ENCODE measurements at places on chromosomes 6 and 20.
A peak's percentile ranks its signal among the peaks of the same experiment; 100 is the strongest.

GRCh38 chr6:156767603-156768467 lies 9.3 kb upstream of the ARID1B start:
- no peak for DNase-seq

DNA sequence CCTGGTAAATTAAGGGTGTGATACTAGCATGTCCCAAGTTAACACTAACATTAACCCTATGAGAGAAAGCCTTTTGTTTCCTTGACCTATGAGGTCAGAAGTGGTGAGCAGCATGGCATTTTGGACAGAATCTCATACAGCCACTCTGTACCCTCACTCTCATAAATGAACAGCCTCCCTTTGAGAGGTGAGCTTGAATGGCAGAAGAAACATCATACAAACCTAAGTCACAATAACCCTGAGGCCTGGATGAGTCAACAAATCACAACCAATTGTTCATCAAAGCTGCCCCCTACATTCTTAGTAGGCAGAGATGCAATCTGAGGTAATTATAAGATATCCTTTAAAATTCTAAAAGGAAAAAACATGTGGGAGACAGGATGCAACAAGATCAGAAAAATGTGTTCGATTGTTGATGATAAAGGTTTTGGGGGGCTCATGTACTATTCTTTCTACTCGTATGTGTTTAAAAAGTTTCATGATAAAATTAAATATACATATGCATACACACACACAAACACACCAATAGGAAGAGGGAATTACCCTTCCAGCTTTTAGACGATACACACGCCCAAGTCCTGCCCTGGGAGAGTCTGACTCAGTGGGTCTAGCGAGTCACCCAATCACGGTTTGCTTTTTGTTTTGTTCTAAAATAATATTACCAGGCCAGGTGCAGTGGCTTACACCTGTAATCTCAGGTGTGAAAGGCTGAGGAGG lies 117.3 kb downstream of the ARHGAP18 start:
- peak; percentile 31 for DNase-seq

DNA sequence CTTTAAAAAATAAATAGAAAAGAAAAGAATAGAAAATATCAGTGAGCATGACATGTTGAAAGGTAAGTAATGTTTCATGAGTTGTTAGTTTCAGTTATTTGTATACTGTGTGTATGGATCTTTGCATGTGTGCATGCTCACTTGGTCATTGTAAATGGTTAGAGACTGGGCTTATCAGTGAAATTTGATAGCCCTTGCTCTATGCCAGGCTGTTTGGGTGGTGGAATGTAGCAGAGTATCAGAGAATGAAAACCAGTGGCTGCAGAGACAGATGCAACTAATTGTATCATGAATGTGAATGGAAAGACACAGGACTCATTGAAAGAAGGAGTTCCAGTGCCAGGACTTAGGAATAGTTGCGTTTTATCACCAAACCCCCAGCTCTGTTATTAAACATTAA lies 4.2 kb downstream of the GSTA2 start:
- peak; percentile 20 for DNase-seq

DNA sequence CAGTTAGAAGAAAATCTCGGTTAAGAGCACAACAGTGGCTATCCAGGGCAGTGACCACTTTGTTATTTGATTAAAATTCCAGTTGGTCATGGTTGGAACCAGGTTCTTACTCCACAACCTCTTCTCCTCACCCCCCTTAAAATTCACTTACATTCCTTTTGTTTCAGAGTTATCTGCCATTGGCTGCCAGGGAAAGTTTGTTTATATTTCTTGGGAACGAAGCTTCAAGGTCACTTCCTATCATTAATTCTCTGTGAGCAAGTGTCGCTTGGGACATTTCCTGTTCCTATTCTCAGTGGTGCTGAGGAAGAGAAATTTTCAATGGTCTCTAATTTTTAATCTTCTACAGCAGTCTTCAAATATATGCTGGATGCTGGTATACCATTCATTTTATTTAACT lies 121.1 kb upstream of the COL21A1 start:
- peak; percentile 32 for DNase-seq

- no peak for DNase-seq
These were observed 17.7 kb downstream of the PCIF1 start for GRCh38 chr20:45951925-45952834.

DNA sequence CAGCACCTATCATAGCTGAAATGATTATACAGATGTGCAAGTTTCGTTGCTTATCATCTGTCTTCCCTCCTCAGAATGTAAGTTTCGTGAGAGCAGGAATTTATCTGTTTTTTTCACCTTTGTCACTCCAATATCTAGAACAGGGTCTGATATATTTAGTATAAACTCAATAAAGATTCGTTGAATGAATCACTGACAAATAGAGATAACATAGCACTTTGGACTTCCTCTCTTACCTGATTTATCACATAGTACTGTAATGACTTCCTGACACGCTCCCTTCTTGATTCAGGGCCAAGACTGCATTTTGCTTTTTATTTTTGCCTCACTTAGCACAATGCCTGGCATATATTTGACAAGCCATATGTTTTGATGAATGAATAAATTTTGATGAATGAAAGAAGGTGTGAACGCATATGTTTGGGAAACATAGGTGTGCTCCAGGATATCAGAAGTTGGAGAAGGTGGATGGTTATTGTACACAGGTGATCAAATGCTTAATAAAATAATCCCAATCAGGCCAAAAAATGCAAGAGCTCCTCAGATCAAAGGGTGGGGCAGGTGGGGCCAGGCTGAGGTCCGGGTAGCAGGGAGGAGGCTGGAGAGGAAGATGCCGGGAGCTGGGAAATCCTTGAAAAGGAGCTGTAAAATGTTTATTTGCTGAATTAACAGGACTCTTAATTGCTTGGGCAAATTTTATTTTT lies 33.0 kb downstream of the PIM1 start:
- no peak for DNase-seq

DNA sequence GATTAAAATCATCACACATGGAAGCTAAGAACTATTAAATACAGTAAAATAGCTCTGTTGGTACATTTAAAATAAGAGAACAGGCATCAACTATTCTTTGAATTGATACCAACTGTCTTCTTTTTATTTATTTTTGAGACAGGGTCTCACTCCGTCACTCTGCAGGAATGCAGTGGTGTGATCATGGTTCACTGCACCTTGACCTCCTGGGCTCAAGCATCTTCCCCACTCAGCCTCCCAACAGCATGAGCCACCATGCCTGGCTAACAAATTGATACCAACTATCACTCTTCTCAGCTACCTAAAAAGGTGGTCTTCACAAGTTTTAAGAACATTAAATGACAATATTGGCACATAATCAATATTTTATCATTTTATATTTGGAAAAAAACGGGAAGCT lies 7.8 kb upstream of the PNISR start:
- DNase-seq, result no peak

DNA sequence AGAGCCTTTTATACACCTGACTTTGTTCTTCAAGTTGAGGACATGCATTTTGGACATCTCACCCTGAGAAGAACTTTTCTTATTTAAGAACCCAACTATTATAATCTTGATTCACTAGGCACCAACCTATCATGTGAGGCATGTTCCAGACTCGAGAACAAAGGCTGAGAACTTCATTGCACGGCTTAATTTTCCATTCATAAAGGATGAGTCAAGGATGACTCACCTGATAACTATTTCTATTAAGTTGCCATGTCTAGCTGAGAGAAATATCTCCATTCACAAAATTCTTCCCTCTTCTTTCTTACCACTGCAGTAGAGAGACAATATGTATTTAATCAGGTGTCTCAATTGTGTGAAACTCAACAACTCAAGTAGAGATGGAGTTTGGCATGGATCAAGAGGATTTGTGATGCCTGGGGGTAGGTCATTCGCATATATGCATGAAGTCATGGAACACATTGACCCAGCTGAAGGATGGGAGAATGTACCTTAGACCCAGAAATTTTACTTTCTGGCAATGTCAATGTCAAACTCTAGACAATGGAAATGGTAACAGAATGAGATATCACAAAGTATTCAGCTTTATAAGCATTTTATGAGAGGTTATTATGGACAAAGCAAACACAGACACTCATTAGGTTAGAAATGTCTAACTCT lies 208.7 kb upstream of the PRND start:
- DNase-seq, result peak; percentile 98

DNA sequence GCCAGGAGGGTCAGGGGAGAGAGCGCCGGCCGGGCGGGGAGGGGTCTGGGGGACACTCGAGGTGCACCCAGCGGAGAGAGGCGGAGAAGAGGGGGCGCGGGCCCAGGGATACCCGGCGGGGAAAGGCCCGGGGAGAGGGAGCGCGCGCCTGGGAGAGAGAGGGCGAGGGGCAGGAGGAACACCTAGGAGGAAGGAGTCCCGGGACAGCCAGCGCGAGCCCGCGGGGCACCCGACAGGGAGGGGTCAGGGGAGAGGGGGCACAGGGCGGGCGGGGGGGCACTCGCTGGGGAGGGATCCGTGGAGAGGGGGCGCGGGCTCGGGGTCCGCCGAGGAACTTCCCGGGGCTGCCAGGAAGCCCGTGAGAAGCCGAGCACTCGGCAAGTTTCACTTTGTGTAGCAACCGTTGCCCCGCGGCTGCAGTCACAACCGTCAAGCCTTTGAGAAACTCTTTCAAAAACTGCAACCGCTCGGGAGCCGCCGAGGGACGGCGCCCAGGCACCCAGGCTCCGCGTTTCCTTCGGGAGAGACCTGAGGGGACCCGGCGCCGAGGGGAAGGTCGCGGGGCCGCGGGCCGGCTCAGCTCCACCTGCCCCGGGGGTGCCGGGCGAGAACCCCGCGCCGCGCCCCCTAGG lies 471 bp downstream of the EZR start:
- peak; percentile 65 for DNase-seq

GRCh38 chr6:36984581-36985416 lies 1.2 kb downstream of the MTCH1 start:
- DNase-seq, result peak; percentile 75

DNA sequence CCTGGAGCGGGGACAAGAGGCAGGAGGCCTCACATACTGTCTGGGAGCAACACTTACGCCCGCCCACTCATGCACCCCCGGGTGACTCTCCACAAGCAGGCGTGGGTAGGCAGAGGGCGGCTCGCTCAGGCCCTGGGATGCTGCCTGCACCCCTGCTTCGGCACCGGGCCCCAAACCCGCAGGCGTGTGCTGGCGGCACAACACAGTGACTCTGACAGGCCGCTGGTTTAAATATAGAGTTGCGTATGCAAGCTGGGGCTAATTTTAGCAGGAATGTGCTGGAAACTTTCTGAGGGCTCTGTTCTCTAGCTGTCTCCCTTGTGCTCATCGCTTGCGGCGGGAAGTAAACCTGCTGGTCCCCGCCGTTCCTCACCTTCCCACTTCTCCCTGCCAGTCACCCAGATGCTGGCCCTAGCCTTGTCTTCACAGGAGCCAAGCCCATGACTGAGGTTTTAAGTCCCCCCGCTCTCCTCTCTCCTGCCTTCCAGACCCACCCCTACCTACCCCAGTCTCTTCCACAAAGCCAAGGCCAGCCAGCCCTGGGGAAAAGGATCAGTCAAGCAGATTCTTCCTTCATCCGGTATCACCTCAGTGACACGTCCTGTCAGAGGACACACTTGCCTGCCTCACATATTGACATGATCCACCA lies 94.5 kb upstream of the FOXP4 start:
- peak; percentile 23 for DNase-seq

- DNase-seq, result peak; percentile 86
These were observed 33.7 kb upstream of the IYD start for GRCh38 chr6:150334790-150335783.

GRCh38 chr6:83867527-83868161 lies 8.2 kb downstream of the CYB5R4 start:
- DNase-seq, result peak; percentile 92

GRCh38 chr6:34005901-34006531 lies 139.9 kb downstream of the GRM4 start:
- no peak for DNase-seq

DNA sequence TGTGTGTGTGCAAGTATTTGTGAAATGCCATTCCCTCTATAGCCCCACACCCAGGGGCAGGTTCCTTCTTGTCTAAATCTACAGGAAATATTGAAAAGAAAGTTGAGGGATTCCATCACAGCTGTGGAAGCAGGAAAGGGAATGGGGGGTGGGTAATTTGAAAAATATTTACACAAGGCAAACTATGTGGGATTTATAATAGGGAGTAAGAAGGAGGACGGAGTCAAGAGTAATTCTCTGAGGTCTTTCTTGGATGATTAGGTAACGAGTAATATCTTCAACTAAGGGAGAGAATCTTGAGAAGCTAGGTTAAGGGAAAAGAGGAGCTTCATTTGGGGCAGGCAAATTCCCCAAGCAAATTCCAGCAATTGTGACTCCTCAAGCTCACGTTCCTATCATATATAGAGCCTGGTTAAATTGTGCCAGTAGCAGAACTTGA lies 113.5 kb upstream of the SGK1 start:
- no peak for DNase-seq

- DNase-seq, result no peak
These were observed 504.0 kb upstream of the ARID1B start for GRCh38 chr6:156273065-156273711.

- DNase-seq, result no peak
These were observed 19.6 kb downstream of the TFAP2A start for GRCh38 chr6:10395171-10395703.

GRCh38 chr6:11702500-11703130 lies 76.0 kb downstream of the ADTRP start:
- peak; percentile 60 for DNase-seq

DNA sequence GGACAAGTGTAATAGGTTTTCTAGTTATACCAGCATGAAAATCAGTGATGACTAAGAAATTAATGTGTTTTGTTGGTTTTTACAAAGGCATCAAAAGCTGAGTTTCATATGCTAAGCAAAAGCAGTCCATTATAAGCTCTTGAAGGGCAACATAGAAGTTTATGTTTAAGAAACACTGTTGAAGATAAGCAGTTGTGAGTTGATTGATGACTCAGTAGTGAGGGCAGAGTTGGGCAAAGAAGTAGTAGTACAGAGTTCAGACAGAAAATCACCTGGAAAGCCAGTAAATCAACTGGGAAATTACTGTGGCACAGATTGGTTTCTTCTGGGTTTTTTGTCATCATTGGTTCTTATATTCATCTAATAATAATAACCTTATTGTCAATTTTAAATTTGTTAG lies 78.0 kb upstream of the SMIM8 start:
- DNase-seq, result no peak

- peak; percentile 3 for DNase-seq
These were observed 460 bp downstream of the PLAGL1 start for GRCh38 chr6:144007478-144008119.
